ENCODE measurements at places on chromosomes 5 and 9. TPM values are rescaled to one million over a fixed set of nuclear protein-coding genes. Genes with fewer than 3 reads are reported as not detected.
A peak's percentile ranks its signal among the peaks of the same experiment; 100 is the strongest.

GRCh38 chr9:127562841-127563401 lies 49.2 kb upstream of the STXBP1 start:
- no peak for DNase-seq

DNA sequence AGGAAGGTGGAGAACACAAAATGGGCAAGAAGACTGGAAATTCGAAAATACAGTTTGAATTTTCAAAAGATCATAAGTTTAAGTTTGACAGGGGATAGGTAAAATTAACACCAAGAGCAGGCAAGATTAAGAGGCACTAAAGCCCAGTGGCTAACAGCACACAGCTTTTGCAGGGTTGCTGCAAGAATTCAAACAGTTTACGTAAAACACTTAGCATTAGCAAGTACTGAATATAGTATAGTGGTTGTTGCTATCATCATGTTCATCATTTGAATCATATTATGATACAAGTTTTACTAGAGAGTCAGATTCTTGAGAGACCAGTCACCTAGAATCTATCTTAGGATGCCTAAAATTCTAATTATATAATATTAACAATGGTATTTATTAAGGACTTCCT lies 61.2 kb upstream of the IFNK start:
- DNase-seq, result no peak

DNA sequence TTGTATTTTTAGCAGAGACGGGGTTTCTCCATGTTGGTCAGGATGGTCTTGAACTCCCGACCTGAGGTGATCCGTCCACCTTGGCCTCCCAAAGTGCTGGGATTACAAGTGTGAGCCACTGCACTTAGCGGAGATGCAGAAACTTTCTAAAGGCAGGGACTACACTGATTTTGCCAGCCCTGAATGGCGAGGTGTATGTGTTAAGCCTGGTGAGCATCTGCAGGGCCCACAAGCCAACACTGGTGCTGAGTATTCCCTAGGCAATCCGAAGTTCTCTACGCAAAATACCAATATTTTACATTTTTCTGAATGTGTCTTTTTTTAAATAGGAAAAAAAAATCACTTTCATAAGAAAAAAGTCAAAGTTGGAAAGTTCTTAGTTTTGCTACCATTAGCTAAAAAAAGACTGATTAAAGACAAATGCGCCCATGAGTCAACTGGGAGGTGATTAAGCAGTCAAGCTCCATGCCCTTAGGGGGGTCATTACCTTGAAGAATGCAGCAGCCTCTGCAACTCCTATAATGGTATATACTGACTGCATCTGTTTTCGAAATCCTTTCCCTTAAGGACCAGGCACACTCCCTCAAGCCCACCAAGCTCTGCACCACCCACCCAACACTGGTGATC lies 502.8 kb downstream of the BNC2 start:
- no peak for DNase-seq

GRCh38 chr5:149108651-149109280 lies 32.5 kb upstream of the ABLIM3 start:
- no peak for DNase-seq

- DNase-seq, result no peak
These were observed 25.1 kb downstream of the ZNF474 start for GRCh38 chr5:122154491-122154890.

DNA sequence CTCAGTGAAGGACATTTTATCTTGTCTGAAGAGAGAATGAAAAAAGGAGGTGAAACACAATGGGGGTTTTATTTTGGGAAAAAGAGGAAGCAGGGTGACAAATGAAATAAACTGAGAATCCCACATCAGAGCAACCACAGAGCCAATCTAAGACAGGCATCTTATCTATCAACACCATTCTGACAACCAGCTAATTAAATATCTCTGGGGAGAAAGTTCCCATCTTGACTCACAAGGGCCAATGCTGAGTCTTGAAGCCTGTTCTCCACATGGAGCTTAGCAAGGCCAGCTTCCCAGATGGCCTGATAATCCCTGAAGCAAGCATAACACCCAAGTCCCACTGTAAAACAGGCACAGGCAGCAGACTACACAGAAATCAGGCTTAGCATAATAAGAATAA lies 30.4 kb downstream of the DPYSL3 start:
- no peak for DNase-seq

GRCh38 chr5:115873392-115873791 lies 31.7 kb downstream of the AP3S1 start:
- DNase-seq, result no peak

GRCh38 chr5:124741711-124742496 lies 4.5 kb downstream of the ZNF608 start:
- DNase-seq, result peak; percentile 53

DNA sequence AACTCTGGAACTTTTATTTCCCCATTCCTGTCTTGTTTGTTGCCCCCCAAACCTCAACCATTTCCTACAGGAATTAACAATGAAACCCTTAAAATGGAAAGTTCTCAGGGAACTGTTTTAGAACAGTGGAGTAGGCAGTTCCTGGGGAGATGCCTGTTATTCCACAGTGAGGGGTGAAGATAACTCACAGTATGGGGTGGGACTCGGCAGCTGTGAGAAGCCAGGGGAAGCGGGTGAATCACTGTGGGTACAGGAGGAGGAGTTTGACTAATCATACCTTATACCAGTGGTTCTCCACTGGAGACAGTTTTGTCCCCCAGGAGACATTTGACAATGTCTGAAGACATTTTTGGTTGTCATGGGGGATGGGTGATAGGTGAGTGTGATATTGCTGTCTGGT lies 36.9 kb upstream of the GLRA1 start:
- no peak for DNase-seq

DNA sequence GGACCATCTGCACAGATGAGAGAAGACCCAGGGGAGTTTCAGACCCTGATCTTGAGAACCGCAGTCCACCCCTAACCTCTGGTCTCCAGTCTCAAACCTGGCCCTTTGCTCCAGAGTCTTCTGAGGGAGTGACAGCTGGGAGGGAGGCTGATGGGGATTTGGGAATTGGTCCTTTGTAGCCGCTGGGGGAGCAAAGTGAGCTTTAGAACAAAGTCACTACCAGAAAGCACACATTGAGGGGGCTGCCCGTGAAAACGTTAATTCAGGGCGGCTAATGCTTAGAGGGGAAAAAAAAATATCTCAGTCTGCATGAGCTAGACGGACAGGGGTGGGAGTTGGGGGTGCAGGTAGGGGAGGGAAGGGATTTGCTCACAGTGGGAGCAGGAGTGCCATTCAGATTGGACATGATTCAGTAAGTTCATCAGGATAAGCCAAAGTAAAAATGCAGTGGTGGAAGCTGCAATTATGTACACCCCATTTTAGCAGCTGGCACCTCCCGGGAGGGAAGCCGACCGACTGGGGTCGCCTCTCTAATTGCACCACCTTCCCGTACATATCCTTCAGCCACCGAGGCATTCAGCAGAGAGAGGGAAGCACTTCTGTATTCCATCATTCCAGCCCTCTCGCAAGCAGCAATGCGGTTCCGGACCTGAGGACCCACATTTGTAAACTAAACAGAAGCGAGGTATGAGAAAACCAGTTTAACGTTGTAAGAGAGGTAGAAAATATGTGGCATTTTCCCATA lies 123.4 kb upstream of the RETREG1 start:
- no peak for DNase-seq

- no peak for DNase-seq
These were observed 23.0 kb upstream of the KIF2A start for GRCh38 chr5:62283005-62283404.

GRCh38 chr9:104869811-104870210 lies 58.1 kb downstream of the ABCA1 start:
- no peak for DNase-seq

- no peak for DNase-seq
These were observed 377.0 kb upstream of the RIOK2 start for GRCh38 chr5:97559827-97560598.

The SPINK1 gene
- 368 TPM for total RNA-seq

The TSSK1B gene
- total RNA-seq, result not detected

All from left colon (tissue), 2 donors.